ENCODE measurements at places on chromosomes 3 and 15.

GRCh38 chr3:29514170-29514569 lies 233.3 kb downstream of the RBMS3 start:
- no peak for DNase-seq

- DNase-seq = no peak
Measured at GRCh38 chr3:89692601-89693000, 585.2 kb downstream of the EPHA3 start.

GRCh38 chr15:54815556-54815955 lies 381.2 kb downstream of the RSL24D1 start:
- DNase-seq = no peak

DNA sequence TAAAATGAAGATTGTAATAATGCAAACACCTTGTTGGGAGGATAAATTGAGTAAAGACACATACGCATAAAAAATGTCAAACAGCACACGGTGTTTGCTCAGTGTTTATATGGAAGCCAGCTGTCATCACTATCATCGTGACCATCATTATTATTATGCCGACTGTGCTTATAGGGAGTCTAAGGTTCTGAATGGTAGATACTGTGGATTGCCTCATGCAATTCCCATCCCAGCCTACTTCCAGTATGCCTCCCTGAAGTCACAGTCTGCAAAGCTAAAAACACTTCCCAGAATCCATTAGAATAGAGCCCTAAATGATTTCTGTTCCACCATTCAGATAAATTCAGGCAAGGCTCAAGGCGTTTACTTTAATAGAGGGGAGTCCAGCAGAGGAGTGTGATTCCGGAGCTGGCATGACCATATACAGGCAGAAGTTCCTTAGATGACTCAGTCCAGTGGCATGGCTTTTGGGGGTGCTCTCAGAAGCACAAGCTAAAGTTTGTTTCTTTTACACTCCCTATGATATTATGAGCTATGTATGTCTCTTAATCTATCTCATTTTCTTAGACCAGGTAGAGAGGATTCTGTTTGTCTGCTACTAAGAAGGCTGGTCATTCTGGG lies 148.7 kb downstream of the MEX3B start:
- DNase-seq = no peak

DNA sequence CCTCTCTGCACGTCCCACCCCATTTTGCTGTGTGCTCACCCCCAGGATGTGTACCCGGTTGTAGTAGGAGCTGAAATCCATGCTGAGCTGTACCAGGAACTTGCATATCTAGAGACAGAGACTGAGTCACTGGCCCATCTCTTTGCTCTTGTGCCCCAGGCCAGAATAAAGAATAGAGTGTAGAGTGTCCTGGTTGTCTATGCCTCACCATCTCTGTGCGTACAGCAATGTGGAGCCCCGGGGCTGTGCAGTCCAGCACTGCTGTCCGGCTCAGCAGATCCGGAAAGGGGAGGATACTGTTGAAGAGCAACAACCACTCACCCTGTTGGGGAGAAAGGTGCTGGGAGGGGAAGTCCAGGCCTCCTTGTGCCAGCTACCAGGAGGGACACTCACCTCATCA lies 2.6 kb downstream of the DALRD3 start:
- no peak for DNase-seq

DNA sequence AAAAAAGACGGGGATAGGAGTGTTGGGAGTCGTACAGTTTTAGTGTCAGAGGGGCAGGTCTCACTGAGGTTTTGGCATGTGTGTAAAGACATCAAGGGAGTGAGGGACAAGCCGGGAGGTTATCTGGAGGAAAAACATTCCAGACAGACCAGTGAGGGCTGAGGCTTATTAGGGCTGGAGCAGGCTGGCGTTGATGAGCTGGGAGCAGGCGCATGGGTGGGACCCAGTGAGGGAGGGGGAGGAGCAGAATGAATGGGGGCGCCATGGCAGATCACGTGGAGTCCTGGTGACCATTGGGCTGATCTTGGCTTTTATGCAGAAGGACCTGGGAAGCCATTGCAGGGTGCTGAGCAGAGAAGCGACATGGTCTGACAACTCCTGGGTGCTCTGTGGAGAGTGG lies 180.2 kb downstream of the SLCO3A1 start:
- no peak for DNase-seq

- no peak for DNase-seq
Measured at GRCh38 chr3:178671377-178671776, 135.1 kb downstream of the KCNMB2 start.

- peak; percentile 13 for DNase-seq
Measured at GRCh38 chr3:127067116-127067910, 84.4 kb downstream of the PLXNA1 start.

DNA sequence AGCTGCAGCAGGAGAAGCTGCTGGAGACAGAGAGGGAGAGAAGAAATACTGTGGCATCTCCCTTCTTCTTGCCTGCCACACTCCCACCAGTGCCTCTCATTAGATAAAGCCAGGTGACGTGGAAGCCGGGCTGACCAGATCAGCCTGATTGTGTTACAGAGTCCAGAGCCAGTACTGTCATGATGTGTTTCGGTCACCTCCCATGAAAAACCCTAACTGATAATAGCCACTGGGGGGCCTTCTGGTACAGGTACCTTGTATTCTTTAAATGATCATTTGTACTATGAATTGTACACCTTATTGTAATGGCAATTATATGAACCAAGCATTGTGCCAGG lies 125.8 kb upstream of the TMEM108 start:
- no peak for DNase-seq

DNA sequence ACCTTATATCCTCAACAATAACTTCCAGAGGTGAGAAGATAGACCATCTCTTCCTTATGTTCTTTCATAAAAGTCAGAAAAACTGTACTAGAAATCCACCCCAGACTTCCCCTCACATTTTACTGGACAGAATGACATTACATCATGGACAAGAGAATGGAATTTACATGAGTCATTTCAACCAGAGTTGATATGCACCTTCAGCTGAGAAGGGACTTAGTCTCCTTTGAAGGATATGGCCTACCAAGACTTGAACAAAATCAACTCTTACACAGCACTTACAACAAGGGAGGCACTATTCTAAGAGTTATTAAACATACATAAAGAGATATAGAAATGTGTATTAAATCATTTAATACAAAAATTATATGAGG lies 380.0 kb upstream of the DPH6 start:
- DNase-seq = no peak

GRCh38 chr3:33883951-33884561 lies 85.6 kb downstream of the PDCD6IP start:
- DNase-seq = no peak

DNA sequence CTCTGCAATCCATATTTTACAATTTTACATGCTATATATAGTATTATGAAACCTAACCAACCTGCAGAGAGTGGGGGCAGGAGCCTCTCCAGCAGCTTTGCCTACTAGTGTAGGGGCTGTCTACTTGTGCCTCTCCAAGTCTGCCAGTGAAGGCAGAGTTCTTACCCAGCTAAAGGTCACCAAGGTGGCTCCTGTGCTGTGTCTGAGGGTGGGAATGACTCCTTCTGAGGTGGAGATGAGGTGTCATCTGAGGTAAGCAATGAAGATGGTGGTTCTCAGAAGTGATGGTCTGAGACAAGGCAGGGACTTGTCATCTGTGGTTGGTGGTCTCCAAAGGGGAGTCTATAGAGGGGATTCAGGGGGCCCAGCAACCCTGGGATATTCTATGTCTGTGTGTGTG lies 47.5 kb downstream of the SACM1L start:
- DNase-seq = no peak

DNA sequence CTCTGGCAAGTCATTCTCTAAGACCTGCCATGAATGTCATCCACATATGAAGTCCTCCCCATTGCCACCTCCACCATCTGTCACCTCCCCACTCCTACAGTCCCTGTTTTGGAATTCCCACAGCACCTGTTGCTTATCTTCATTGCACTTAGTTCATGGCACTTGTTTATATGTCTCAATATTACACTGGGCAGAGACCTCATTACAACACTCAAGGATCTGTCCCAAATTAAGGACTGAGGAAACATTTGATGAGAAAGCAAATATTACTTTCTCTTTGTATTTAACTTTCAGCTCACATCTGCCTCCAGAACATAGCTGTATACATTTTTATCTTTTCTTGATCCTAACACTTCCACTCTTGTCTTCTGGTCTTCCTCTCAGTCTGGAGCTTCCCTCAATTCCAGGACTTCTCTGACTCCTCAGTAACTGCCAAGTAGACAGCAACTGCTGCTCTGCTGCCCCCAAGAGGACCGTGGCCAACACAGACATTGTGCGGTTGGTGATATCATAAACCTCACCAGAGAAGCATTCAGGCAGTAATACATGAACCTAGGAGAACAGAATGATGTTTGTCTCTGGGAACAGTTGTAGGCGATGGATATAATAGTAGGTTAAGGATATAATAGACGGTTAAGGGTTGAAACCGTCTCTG lies 45.0 kb upstream of the FGF12 start:
- no peak for DNase-seq

GRCh38 chr15:65845826-65846519 lies 23.3 kb upstream of the RAB11A start:
- no peak for DNase-seq

DNA sequence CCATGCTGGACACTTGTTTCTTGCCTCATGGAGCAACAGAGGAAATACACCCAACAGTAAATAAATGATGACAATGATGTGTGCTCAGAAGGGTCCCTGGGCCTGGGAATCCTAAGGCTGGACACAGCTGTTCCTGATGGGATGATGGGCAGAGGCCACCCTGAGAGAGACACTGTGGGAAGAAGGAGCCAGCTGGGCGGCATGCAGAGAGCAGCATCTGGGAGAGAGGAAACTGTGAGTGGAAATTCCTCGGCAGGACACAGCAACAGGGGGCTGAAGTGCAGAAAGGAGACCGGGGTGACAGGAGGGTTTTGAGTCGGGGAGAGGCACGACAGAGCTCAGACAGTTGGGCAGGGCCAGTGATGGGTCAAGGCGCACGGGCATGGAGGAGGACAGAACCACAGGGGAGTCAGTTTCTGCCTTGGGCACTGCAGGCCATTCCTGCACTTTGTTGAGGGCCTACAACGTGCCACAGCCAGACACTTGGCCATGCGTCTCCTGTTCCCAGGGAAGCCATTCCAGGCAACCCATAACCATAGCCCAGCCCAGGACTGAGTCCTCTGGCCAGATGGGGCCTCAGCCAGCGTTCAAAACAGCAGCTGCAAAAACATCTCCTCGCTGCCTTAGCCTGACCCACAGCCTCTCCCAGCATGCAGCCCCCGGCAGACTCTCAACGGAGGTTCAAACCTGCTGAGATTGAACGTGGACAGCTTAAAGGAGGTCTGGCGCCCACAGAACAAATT lies 36.7 kb upstream of the SLC6A1 start:
- no peak for DNase-seq

- no peak for DNase-seq
Measured at GRCh38 chr3:151813799-151814198, at the start of gene AADAC. AADAC (plus strand) TSS chr3:151814116; CDS start chr3:151814163, 47 bp downstream.

DNA sequence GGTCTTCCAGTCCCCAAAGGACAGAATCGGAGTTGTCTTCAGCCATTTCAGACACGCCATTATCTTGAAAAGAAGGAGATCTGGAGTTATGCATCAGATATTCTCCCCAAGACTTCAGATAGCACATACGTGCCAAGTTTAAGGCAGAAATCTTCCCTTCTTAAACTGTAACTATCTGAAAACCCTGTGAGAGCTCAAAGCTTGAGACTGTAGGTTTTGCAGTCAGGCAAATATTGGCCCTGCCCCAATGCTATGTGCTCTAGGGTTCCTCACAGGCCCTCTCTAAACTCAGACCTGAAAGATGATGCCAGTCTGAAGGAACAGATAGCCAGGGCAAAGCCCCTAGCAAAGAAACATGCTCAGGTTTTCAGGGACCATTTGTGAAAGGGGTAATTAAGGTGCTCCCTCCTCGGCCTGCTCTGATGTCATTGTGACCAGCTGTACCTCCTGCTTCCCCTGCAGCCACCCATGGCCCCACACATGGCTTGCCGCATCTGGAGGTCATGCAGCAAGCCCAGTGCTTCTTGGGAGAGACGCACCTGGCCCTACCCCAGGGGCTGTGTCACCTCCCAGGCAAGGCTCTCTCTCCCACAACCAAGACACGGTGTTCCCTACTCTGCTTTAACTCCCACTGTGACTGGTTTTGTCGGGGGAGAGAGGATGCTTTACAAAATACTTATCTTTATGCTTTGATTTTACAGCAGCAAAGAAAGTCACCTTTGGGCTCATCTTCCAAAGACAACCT lies 53.4 kb upstream of the POMGNT2 start:
- no peak for DNase-seq

- no peak for DNase-seq
Measured at GRCh38 chr3:7204848-7205156, 343.9 kb downstream of the GRM7 start.

DNA sequence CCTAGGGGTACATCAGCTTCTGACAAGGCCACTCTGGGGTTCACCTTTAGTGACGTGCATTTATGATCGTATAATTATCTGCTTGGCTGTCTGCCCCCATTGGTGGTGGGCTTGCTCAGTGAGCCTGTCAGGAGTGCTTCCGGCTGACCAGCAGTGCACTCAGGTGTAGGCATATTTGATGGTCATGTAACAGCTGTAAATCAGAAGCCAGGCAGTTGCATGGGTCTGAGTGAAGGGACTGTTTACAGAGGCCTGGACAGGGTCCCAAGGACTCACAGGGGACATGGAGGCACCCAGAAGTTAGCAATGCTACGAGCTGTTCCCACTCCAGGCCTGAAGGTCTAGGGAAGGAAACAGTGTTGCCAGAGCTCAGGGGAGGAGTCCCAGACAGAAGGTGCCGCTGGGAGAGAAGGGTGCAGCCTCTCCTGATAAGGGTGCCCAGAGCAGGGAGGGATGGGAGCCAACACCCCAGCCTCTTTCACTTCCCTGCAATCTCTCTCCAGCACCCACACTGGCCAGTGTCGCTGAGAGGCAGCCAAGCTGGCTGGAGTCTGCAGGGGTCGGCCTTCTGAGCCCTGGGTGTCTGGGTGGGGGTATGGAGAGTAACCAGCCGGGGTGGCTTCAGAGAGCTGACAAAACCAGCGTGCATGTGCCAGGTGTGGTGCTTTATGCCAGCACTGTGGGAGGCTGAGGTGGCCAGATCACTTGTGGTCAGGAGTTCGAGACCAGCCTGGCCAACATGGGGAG lies 61.3 kb upstream of the PRR23E start:
- DNase-seq = no peak

DNA sequence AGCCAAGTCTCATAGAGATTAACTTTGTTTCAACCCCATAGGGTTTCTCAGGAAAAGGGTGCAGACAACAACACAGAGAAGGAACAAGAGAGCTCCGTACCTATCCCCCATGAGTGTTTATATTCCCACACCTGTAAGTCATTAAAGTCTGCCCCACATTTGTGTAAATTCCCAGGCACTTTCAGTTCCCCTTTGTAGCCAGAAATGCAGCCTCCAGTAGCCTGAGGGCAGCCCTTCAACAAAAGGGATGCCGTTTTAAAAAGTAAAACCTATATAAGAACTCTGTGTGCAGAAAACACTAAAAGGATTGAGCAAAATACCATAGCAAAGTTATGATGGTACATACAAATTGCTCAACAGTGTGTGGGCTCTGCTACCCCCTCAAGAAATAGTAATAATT lies 59.7 kb upstream of the TMEM108 start:
- no peak for DNase-seq

GRCh38 chr15:34217587-34218225 lies 7.1 kb upstream of the EMC4 start:
- DNase-seq = no peak

GRCh38 chr3:38190481-38190881 lies 25.1 kb downstream of the OXSR1 start:
- no peak for DNase-seq
